ENCODE measurements at places on chromosomes 3 and 15.

DNA sequence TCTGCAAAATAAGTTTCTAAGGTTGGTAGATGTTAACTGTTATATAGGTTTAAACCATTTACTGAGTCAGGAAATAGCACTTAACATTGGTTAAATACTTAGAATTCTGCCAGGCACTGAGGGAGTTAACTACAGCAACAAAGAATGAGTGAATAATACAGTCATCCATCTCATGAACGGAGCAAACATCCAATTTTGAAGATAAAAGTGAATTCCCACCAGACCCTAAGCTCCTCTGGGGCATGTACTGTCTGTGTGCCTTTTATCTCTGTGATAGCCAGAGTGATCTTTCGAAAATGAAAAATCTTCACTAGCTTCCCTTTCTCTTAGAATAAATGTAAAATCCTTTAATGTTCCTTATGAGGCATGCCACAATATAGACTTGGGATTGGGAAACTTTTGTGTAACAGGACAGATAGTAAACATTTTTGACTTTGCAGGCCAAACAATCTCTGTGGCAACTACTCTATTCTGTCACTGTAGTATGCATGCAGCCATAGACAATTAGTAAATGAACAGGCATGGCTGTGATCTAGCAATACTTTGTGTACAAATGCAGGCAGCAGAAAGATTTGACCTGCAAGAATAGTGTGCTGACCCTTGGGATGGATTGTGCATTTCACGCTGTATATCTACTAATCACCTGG, 294.5 kb upstream of the LMCD1 start:
- no peak for DNase-seq

DNA sequence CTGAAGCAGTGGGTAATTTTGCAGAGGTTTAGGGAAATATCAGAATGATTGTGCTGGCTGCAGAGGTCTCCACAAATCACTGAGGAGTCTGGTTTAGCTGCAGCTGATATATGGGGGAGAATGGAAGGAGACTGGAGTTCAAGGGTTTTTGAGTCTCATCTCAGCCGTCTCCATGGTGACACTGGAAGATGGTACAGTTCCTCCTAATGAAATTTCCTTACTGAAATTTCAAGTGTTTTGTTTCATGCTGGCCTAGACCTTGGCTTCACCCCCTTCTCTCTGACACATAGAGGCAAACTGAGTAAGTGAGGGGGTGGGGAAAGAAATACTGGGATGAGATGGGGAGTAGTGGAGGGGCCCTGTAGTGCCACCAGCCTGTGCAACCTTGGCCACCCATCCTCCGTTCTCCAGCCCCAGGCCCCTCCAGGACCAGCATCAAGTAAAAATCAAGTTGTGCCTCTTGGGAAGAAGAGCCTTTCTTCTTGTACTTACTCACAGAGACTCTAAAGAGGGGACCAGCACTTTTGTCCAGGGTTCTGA, 17.8 kb upstream of the MORF4L1 start:
- DNase-seq = no peak

- DNase-seq = no peak
Observed at GRCh38 chr15:66115568-66116206, 137.9 kb downstream of the MEGF11 start.

DNA sequence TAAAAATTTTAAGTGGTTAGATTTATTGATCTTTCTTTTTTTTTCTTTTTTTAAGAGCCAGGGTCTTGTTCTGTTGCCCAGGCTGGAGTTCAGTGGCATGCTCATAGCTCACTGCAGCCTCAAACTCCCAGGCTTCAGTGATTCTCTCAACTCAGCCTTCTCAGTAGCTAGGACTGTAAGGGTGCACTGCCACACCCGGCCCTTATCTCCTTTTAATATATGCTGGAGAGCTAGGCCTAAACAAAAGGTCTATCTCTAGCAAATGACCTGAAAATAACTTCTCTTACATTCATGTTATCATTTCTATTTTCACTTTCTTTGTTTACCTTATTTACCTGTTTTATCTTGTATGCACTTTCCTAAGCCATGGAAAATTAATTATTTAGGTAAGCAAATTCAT, 35.2 kb upstream of the MELTF start:
- no peak for DNase-seq

DNA sequence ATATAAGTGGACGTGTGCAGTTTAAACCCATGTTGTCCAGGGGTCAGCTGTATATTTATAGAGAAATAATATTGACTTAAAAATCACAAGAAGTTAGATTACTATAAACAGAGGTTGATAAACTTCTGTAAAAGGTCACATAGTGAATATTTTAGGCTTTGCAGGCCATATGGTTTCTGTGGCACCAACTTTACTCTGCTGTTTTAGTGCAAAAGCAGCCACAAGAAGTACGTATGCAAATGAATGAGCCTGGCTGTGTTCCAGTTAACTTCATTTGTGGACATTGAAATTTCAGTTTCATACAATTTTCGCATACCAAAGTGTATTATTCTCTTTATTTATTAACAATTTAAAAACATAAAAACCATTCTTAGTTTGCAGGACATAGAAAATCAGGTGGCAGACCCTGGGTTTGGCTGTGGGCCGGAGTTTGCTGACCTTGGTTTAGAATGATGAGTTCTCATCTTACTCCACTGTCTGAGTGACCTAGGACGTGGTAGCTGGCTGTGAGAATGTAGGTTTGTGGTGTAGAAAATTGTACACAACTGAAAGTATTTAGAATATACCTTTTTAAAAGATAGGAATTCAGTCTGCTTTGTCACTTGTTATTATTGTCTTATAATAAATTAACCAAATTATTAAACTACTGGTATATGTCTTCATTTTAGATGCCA, 16.3 kb downstream of the FAN1 start:
- no peak for DNase-seq

GRCh38 chr3:2927259-2927658, 182.9 kb downstream of the IL5RA start:
- no peak for DNase-seq

DNA sequence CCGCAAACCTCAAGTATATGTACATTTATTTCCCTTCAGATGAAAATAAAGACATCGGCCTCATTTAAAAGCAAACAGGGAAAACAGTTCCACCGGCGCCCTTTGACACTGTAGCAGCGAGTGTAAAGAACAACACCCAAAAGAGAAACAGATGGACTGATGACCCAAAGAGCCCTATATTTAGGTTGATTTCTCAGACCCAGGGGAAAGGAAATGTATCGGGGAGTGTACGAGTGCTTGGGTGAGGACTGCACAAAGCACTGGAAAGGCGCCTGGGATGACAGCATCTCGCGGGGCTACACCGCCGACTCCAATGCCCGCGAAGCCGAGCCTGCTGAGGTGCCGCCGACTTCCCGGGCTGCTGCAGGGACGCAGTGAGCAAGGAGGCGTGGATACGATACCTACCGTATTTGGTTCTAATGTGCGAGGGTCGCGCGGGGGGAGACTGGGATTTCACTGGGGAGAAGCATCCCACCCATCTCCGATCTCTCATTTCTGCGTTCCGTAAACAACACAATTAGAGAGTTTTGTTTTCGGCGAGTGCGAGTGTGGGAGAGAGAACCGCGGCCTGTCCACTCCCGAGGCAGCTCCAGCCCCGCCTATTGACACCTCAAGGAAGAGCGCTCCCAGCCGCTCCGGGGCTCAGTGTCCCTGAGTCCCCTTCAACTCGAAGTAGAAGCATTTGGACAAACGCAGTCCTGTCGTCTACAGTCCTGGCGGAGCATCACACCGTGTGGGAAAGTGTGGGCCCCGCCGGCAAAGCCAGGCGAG, 2.0 kb downstream of the MECOM start:
- DNase-seq = no peak
